H9 (cell line): ENCODE measurements at places on chromosomes 3 and 15.

DNA sequence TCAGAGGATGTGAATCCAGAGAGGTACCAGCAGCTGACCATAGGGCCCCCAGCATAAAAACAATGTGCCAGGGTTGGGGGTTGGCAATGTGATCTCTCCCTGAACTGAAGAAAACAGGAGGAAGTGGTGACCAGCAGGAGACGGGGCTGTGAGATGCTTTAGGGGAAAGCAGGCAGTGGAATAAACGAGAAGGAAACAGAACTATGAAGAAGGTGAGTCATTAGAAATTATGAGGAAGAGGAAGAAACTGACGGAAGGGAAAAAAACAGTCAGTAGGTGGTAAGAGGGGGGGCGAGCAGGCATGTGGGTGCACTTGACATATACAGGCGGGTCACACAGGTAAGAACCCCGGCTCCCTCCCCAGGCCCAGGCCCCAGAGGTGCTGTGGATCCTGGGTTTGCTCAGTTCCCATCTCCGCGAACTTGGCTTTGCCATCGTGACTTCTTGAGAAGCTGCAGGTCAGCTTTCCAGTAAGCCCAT, 42.2 kb upstream of the B3GNT5 start:
- 0 out of 2 replicates have a peak, but pooled peaks cover 3% of the 10 kb centered on the region for H3K4me1 ChIP-seq
- no peak overlapping the region for H3K27ac ChIP-seq
- no peak overlapping the region for H3K4me3 ChIP-seq
- 0 out of 2 replicates have a peak, but pooled peaks cover 6% of the 10 kb centered on the region for H3K36me3 ChIP-seq

GRCh38 chr3:111035902-111036301, 35.7 kb upstream of the NECTIN3 start:
- H3K27me3 ChIP-seq: no peaks in the 10 kb centered on the region
- no peak overlapping the region for H3K4me3 ChIP-seq
- H3K27ac ChIP-seq: no peak overlapping the region
- no peaks in the 10 kb centered on the region for H3K4me1 ChIP-seq

DNA sequence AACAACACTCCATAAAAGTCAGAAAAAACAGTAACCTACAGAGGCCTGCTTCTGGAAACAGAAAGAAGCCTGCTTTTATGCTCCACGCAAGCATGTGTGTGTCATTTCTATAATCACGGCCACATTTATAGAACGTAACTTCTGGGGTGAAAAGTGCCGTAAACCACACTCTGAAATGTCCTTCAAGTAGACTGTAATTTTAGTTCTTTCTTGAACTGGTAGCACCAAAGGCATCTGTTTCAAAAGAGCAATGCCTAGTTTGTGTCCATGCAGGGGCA, 19.5 kb upstream of the CMTM7 start:
- no peaks in the 10 kb centered on the region for H3K27me3 ChIP-seq
- DNase-seq: no peak
- no peaks in the 10 kb centered on the region for H3K36me3 ChIP-seq

- H3K27ac ChIP-seq: no peak overlapping the region
- no peak for DNase-seq
- peaks cover 5% of the 10 kb centered on the region for H3K36me3 ChIP-seq
- H3K4me3 ChIP-seq: peak overlapping the region; percentile 97
These were observed 3.6 kb downstream of the CADM2 start for GRCh38 chr3:84962415-84962814.

GRCh38 chr15:85289677-85290365, 90.6 kb upstream of the AKAP13 start:
- DNase-seq: no peak
- no peak overlapping the region for H3K4me3 ChIP-seq
- H3K27me3 ChIP-seq: no peaks in the 10 kb centered on the region
- no peaks in the 10 kb centered on the region for H3K36me3 ChIP-seq
- no peak overlapping the region for H3K27ac ChIP-seq

GRCh38 chr15:45320581-45321205, 57.7 kb downstream of the GATM start:
- no peaks in the 10 kb centered on the region for H3K4me1 ChIP-seq
- no peaks in the 10 kb centered on the region for H3K27me3 ChIP-seq
- no peak for DNase-seq
- no peak overlapping the region for H3K27ac ChIP-seq
- H3K36me3 ChIP-seq: no peaks in the 10 kb centered on the region

- no peak overlapping the region for H3K27ac ChIP-seq
- H3K36me3 ChIP-seq: no peaks in the 10 kb centered on the region
- no peak for DNase-seq
- no peak overlapping the region for H3K4me3 ChIP-seq
These were observed 27.9 kb upstream of the MUC13 start for GRCh38 chr3:124962403-124962940.
